Lung (tissue), 17 donors: ENCODE measurements at places on chromosomes 6 and 20. TPM values are rescaled to one million over a fixed set of nuclear protein-coding genes. Genes with fewer than 3 reads are reported as not detected.

DNA sequence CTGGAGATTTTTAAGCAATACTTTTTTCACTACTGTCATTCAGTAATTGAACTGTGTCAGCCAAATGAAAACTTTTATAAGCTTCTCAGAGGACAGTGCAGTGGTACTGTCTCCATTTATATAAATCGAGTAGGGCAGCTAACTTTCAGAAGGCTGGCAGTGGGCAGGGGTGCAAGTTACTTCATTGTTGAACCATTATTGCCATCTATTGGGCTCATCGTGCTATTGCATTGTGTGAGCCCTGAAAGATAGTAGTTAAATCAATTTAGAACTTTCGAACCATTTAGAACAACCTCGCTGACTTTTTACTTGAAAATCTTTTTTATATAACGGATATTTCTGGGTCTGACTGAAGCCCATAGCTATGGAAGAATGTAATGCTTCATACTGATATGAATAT, 347.8 kb upstream of the PLCB4 start:
- no peaks in the 10 kb centered on the region for H3K27me3 ChIP-seq
- no peaks in the 10 kb centered on the region for H3K36me3 ChIP-seq
- no peak overlapping the region for H3K27ac ChIP-seq
- DNase-seq: peak; percentile 78
- H3K4me3 ChIP-seq: no peak overlapping the region
- no peaks in the 10 kb centered on the region for H3K4me1 ChIP-seq

- no peaks in the 10 kb centered on the region for H3K36me3 ChIP-seq
- H3K4me3 ChIP-seq: no peak overlapping the region
- no peak for DNase-seq
- no peaks in the 10 kb centered on the region for H3K4me1 ChIP-seq
- no peaks in the 10 kb centered on the region for H3K27me3 ChIP-seq
Measured at GRCh38 chr6:145096846-145097245, 638.5 kb downstream of the EPM2A start.

DNA sequence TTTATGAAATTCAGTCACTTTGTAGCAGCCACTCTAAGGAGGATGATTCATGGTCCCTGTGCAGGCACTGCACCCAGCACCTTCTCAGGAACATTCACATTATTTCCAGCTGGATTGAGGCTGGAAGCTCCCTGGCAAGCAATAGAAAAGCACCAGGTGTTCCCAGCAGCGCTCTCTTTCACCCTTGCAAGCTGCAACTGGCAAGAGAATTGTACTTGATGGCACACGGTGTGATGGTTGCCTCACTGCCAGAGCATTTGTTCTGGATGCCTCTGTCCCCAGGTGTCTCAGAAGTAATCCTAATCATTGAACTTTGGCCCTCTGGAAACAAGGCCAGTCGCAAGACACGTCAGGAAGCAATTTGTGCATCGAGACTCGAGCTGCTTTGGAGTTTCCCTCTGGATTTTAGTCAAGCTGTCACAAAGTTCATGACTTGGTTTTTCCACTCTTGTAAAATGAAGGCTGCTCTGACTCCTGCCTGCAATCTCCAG, 24.9 kb upstream of the PHACTR2 start:
- no peaks in the 10 kb centered on the region for H3K4me1 ChIP-seq
- H3K4me3 ChIP-seq: no peak overlapping the region
- no peaks in the 10 kb centered on the region for H3K27me3 ChIP-seq
- no peak overlapping the region for H3K27ac ChIP-seq

GRCh38 chr6:11413117-11413687, 124.3 kb upstream of the TMEM170B start:
- H3K27ac ChIP-seq: no peak overlapping the region
- DNase-seq: no peak
- H3K4me3 ChIP-seq: no peak overlapping the region
- H3K4me1 ChIP-seq: peaks cover 3% of the 10 kb centered on the region

DNA sequence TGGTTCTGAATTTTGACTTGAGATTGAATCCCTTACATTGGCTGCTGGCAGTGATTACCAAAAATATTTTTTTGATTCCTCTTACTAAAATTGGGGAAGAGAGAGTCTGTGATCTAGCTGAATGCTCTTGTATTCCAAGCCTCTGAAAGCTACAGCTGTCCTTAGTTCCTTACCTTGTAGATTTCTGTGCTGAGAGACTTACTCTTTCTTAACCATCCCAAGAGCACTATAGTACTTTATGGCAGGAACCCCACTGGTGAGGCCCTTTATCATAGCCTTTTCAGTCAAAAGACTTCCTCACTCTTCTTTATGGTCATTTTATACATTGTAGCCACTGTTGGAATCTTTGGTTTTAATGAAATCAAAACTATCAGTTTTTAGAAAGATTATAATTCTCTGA, 19.1 kb upstream of the ERVFRD-1 start:
- H3K36me3 ChIP-seq: peaks cover 10% of the 10 kb centered on the region
- H3K4me3 ChIP-seq: no peak overlapping the region
- no peak for DNase-seq
- no peak overlapping the region for H3K27ac ChIP-seq

GRCh38 chr6:73353636-73354593, at the start of gene DPPA5:
Gene DPPA5 (minus strand): TSS chr6:73354276. CDS start chr6:73354225, 51 bp downstream.
- no peak within 1 kb of the TSS for H3K27ac ChIP-seq
- no peak within 1 kb of the TSS for H3K4me3 ChIP-seq
- H3K36me3 ChIP-seq: no peaks in the 10 kb centered on the region
- DNase-seq: no peak
- H3K4me1 ChIP-seq: no peaks in the 10 kb centered on the region

DNA sequence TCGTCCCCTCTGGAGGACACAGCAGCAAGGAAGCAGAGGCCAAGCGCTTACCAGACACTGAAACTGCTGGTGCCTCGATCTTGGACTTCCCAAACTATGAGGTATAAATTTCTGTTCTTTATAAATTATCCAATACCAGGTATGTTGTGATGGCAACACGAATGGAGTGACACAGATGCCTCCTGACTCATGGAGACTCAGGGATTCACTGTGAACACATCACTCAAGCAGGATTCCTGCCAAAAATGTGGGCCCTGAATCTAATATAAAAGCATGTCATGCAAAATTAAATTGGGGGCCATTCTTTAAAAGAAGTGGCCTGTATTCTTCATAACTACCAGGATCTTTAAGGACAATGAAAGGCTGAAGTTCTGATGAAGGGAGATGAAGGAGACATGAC, 52.5 kb upstream of the SLC22A23 start:
- H3K27me3 ChIP-seq: no peaks in the 10 kb centered on the region
- H3K36me3 ChIP-seq: no peaks in the 10 kb centered on the region
- H3K4me3 ChIP-seq: no peak overlapping the region
- no peaks in the 10 kb centered on the region for H3K4me1 ChIP-seq

GRCh38 chr6:37569743-37570481, 70.2 kb upstream of the CCDC167 start:
- H3K27ac ChIP-seq: no peak overlapping the region
- H3K4me1 ChIP-seq: peaks cover 12% of the 10 kb centered on the region
- no peak overlapping the region for H3K4me3 ChIP-seq

- H3K4me1 ChIP-seq: no peaks in the 10 kb centered on the region
- no peak for DNase-seq
- no peak overlapping the region for H3K27ac ChIP-seq
Measured at GRCh38 chr6:160661216-160661615, 2.9 kb downstream of the LPA start.

The CLIC1 gene
- 231 TPM for total RNA-seq

The SLC52A3 gene
- 2.7 TPM for total RNA-seq

The BTNL2 gene
- not detected for total RNA-seq

The NKX2-2 gene
- total RNA-seq: not detected

The TOX2 gene
- 12.0 TPM for total RNA-seq
